ENCODE measurements at places on chromosomes 2 and 18.

GRCh38 chr2:30105556-30105955, 41.3 kb upstream of the YPEL5 start:
- no peak for DNase-seq

DNA sequence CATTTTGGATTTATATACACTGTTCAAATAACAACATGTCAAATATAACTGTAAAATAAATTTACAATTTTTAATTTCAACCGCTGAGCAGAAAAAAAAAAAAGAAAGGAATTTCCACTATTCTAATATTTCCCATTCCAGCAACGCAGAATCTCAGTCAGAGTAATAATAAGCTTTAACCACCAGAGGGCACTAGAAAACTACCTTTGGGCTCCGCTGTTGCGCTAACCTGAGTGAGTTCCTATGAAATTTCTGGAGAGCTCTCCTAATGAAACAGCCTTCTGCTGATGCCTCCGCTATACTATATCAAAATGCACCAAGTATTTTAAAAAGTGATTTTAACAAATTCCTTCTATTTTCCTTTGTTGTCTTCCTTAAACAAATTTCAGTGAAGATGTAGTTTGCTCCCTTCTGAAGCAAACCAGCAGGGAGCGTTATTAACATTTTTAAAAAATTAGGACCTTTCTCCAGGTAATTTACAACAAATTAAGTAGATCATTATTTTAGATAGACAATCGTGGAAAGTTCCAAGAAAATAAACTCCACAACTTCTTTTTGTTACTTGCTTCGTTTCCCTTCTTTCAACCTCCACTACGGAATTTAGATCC, 23.0 kb downstream of the ERMN start:
- peak; percentile 16 for DNase-seq

DNA sequence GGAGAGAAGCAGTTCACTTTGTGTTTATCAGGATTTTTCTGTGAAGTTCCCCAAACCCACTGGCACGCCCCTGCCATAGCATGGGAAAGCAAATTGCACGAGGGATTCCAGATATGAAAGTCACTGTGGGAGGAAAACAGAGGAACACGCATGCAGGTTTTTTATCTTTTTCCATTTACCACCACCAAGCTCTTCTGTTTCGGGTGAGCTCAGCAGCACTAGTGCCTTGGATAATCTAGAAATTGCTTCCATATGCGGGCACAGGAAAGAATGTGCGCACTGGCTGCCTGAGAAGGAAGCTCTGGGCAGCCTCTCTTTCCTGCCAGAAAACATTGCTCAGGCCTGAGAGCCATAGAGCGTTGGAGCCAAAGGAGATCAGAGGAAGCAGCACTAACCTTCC, 65.9 kb upstream of the WIPF1 start:
- no peak for DNase-seq

DNA sequence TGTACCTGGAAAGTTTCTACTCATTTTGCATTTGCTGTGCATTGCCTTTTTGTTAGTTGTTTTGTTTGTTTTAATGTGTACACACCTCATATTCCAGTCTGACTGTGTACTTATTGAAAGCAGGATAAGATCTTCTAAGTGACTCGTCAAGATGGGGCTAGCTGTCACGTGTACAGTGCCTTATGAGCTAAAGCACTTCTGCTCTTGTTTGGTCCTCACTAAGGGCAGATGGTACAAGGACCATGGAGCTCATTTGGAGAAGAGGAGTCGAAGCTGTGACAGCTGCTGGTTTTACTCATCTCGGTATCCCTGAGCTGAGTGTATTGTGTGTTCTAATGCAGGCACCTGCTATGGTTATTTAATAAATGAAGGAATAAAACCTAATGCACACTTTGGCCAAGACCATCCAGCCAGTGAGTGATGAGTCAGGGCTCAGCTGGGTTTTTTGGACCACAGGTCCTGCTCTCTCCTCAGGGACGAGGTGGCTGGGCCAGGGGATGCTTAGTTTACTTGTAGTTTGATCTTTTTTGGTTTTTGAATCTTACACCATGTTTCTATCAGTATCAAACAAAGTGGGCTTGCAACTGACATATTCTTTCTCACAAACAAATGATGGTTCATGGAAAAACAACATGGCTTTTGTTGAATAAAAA, 152.5 kb upstream of the APCDD1 start:
- DNase-seq = no peak

DNA sequence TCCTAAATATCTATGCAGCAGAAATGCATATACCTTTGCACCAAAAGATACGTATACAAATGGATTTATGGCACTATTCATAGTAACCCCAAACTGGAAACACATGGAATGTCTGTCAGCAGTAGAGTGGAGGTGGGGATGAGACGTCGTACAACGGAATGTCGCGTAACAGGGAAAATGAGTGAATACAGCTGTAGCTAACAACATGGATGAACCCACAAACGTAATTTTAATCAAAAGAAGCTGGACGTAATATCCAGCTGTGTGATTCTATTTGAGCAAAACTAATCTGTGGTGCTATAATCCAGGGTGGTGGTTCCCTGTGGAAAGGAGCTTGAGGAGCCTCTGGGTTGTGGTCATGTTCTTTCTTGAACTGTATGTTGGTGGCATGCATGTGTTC, 89.9 kb downstream of the MTA3 start:
- no peak for DNase-seq

DNA sequence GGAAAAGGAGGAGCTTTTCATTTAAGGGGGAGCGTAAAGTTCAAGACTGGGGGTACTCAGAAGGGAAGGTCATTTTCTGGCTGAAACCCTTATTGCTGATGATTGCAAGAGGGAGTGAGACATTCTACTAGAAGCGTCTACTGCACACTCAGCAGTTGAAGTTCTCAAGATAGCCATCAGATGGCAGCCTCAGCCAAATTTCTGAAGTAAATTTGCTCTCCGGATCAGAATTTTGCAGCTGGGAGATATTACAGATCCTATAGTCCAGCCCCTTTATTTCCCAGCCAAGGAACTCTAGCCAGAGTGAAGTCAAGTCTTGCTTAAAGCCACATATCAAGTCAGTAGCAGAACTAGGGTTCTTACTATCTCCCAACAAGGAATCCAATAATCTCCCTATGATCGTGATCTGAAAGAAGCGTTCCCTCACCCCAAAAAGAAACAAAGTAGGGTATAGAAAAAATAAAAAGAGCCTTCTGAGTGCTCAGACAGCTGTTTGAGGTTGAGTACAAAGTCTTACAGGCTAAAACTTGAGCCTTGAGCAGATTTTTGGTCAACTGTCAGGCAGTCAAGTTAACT, 24.0 kb downstream of the RAX start:
- DNase-seq = no peak

- no peak for DNase-seq
Observed at GRCh38 chr2:220226076-220226475, 598.6 kb downstream of the SLC4A3 start.

DNA sequence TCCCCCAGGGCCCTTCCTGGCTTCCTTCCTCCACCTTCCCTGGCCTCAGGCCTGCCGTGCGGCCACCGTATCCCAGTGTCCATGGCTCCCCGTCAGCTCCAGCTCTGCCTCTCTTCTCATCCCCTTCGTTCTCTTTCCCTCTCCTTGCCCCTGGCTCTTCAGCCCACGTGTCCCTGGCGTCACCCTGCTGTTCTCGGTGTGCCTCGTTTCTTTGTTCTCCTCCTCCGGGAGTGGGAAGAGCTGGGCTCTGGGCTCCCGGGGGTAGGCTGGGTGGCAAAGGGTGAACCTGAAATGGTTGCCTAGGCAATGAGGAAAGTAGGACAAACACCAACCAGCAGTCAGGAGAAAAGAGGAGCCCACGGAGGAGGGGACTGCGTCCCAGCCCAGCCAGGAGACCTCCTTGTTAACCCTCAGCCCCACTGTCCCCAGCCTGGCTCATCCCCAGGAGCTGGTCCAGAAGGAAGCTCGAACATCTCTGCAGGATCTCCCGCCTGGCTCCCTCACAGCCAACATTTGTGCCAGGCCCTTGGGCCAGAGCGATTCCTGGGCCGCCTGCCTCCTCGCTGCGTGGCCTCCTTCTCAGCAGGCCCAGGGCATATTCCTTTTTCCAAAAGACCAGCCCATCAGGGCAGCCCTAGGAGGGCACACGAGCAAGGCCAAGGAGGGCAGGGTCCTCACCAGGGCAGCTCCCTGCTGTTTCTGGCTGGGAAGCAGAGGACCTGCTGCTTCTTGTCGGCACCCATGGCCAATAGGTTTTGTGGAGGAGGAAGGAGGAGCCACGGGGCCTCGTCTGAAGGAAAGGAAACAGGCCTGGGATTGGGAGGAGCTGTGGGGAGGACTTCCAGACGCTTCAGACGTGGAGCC, 30.9 kb upstream of the DNMT3A start:
- no peak for DNase-seq

- DNase-seq = no peak
Observed at GRCh38 chr2:79446313-79446712, 66.5 kb upstream of the CTNNA2 start.

DNA sequence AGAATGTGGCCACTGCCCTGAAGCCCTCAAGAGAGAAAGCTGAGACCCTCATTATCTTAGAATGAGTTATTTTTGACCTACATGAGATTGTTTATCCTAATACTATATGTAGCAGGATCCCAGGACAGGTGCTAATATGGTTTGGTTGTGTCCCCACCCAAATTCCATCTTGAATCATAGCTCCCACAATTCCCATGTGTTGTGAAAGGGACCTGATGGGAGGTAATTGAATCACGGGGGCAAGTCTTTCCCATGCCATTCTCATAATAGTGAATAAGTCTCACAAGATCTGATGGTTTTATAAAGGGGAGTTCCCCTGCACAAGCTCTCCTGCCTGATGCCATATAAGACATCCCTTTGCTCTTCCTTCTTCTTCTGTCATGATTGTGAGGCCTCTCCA, 76.8 kb downstream of the CCBE1 start:
- DNase-seq = no peak

DNA sequence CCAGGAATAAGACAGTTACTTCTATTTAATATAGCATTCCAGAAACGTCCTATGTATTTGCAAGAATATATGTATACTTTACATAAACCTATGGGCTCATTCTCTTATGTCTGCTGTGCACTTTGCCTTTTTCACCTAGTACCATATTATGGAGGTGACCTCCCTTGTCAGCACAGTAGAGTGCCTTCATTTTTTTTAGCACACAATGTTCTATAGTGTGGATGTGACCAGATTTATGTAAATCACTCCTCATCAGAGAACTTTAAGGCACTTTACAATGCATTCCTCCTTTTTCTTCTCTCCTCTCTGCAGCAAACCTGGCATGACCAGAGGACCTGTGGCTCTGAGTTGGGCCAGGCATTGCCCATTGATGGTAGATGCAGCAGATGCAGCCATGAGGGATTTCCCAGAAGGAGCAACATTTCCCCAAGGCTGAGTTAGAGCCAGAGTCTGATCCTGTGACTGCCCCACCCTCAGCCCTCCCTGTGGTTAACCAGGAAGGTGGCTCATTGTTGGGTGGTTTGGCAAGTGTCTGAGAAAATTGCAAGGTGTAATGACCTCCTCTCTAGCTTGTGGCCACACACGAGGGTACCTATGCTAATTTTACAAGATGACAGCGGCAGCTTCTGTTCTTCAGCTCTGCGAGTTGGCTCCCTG, 76.5 kb upstream of the DLX2 start:
- DNase-seq = no peak

DNA sequence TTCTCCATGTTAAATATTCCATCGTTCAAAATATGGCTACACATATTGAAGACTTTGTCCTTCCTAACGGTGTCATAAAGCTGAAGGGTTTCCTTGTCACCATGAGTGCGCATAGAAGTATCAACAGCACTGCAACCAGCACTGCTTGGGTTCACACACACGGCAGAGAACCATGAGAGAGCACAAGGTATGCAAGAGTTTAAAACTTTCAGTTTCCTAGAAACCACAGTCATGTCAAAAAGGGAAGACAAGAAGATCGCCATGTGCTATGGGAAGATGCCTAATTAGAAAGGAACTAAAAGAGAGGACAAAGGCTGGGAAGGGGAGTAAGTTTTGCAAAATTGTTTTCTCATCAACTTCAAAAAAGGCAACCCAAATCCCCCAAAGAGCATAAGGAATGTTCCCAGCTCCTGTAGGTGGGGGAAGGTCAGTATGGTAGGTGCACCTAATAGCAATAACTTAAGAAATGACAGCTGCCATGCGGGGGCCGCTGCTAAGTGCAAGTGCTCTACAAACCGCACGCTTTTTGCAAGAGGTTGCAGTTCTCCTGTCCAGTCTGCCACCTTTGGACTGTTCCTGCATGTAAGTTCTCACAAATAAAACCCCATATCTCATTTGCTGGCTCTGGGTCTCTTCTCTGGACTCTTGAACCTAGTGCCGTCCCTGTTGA, 136.8 kb downstream of the TMEM163 start:
- DNase-seq = no peak

DNA sequence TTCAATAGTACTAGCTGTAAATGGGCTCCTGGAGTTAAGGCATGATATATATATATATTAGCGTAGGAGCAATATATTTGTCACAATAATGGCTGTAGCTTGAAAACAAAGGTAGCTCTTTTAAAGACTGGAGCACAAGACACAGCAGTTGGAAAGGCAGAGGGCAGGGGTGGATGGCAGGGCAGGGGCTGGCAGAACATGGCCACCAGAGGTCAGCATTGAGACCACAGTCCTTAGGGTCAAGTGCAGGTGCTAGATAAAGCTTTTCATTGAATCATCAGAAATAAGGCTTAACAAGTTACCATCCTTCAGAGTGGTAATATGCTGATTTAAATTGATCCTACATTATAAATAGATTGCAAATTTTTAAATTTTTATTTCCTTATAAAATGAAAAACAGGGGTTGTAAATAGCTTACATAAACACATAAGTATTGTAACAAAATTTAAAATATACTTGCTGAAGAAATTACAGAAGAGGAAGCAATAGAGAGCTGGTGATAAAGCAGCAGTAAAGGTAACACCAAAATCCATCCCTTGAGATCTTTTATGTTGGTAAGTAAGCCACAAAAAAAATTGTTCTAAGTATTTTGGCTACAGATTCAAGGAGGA, 161.2 kb upstream of the PIEZO2 start:
- peak; percentile 55 for DNase-seq

- no peak for DNase-seq
Observed at GRCh38 chr18:73733376-73733775, 414.3 kb downstream of the FBXO15 start.

DNA sequence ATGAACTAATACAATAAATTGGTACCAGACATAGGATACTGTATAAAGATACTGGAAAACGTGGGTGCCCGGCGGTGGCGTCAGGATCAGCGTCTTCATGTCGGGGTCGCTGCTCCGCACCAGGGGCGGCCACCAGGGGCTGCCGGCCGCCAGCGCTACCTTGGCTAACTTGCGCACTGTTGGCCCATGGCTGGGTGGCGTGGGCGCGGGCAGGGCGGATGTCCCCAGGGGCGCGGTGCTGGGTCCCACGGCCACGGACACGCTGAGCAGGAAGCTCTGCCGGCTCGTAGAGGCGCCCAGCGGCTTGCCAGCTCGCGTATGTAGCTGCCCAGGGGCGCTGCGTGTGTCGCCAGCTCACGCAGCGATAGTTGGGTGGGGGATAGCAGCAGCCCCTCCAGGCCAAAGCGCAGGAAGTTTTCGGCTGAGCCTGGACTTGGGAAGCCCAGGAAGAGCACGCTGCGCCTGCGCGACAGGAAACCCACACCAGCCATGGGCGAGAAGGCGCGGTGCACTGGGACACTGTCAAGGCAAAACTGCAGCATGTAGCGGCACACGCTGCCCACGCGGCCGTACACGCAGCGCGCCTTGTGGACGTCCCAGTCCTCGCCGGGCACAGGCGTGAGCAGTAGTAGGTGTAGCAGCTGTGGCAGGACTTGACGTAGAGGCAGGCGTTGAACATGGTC, 299.9 kb downstream of the CCDC74A start:
- DNase-seq = no peak

- no peak for DNase-seq
Observed at GRCh38 chr2:64672708-64673107, 19.0 kb upstream of the SERTAD2 start.
